ENCODE measurements at places on chromosomes 7 and 10.

DNA sequence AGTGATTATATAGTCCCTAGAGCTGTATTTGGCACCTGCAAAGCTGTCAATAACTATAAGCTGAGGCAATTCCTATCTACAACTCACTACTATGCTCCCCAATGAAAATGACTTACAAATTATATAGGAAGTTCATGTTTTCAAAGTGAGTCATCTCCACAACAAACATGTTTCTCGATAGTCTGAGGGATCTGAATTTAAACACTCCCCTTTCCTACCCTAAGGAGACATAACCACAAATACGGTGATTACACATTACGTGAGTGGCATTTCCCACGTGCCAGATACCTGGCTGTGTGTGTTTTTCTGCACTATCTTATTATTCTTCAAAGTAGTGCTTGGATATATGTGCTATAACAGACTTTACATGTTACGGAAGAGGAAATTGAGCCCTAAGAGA is 122.5 kb upstream of the C1QL3 start:
- DNase-seq = no peak

DNA sequence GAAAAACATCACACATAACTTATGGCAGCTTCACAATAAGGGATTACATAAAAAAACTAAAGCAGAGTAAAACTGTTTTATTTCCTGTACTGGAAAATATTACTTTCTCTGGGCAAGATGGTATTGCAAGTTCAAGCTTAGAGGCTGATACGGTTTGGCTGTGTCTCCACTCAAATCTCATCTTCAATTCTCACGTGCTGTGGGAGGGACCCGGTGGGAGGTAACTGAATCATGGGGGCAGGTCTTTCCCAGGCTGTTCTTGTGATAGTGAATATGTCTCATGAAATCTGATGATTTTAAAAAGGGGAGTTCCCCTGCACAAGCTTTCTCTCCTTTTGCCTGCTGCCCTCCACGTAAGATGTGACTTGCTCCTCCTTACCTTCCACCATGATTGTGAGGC is 5.1 kb upstream of the LRRC27 start:
- no peak for DNase-seq

DNA sequence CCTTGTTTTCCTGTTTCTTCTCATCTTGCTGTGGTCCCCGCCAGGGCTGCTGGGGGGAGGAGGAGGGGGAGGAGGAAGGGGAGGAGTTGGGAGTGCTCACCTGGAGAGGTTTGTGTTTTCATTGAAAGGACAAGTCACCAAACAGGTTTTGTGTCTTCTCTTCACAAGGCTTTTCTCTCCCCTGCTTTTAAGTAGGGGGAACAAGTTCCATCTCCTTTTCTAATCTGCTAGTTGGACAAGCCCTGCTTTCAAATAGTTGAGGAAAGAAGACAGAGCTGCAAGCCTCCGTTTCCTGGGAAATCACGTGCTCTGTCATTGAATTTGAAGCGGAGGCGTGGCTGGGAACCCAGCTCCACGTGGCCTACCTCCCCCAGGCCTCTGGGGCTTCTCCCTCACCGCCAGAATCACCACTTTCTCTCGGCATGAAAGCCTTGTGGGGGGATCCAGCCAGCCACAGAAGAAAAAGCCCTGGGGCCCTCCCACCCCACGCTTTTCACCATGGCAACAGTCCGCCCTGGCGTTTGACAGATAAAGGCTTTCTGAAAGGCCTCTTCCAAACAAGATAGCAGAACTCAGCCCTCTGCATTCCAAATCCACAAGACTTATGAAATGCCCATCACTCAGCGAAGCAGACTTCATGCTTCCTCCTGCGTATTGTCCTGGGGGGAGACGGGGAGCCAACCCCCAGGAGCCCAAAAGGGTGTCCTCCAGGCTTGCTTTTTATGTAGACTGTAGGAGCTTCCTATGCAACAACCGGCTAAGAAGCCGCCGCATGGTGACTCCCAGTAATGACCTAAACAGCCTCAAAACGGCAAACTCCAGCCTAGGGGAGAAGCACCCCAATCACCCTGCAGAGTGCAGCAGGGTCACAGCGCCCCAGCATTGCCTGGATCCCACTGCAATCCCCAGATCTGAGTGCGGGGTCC is 51.7 kb downstream of the PROSER2 start:
- DNase-seq = peak; percentile 91

- no peak for DNase-seq
These were observed 294.3 kb downstream of the CTNNA3 start for GRCh38 chr10:67401711-67402110.

DNA sequence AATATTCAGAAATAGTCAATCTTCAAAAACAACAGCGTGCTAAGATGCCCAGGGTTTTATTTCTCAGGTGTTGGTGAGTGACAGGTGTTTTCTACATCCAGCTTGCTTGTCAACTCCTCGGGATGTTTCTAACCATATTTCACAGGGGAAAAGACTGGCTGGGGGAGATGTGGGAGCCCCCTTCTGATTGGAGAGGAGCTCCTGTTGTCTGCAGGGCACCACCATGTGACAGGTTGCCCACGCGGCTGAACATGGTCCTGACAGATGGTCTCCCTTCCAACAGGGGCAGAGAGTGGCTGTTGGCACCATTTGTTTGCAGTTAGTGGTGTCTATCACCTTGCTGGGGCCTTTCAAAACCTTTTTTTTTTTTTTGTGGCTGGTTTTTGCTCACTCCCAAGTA is 16.5 kb upstream of the GPR26 start:
- DNase-seq = no peak

GRCh38 chr7:92754919-92755581 is 81.3 kb downstream of the CDK6 start:
- peak; percentile 96 for DNase-seq

GRCh38 chr7:137981668-137982067 is 20.2 kb downstream of the CREB3L2 start:
- no peak for DNase-seq

GRCh38 chr7:128672927-128673517 is 930 bp downstream of the GARIN1A start:
- DNase-seq = peak; percentile 28

GRCh38 chr7:66735850-66736249 is 4.7 kb upstream of the RABGEF1 start:
- no peak for DNase-seq

GRCh38 chr10:119772334-119772733 is 46.5 kb downstream of the INPP5F start:
- DNase-seq = no peak

GRCh38 chr10:17428351-17429097 is 25.9 kb downstream of the ST8SIA6 start:
- peak; percentile 95 for DNase-seq

GRCh38 chr7:1455241-1455939 is 3.9 kb downstream of the MICALL2 start:
- DNase-seq = no peak

GRCh38 chr10:88309365-88309764 is 273.8 kb downstream of the RNLS start:
- no peak for DNase-seq

DNA sequence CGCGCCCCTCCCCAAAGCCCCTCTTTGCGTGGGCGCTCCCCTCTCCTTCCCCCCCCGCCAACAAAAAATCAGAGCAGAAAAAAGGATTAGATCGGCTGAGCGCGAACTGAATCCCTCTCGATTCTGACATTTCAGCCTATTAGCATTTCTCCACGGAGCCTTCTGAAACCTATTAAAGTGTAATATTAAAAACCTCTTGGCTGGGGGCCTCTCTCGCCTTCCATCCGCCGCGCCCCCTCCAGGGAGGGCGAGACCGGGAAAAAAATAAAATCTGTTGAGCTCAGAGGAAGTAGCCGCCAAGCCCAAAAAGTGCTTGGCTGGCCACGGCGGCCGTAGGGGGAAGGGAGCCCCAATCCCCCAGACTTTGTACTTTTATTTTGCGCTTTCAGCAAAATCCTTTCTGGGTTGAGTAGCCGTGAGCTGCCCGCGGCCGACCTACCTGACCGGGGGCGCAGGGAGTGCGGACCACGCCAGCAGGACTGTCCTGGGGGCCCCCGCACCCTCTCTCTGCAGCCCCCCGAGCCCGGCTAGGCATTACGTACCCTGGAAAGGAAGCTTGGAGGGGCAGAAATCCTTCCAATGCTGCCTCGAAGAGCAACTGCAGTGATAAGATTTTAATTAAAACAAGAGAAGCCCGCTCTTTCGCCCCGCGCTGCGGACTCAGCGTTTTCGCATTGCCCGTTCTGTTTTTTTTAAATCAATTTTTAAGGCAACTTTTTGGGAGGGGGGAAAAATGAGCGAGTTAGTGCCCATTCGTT is 1.3 kb upstream of the TNRC18 start:
- peak; percentile 74 for DNase-seq

DNA sequence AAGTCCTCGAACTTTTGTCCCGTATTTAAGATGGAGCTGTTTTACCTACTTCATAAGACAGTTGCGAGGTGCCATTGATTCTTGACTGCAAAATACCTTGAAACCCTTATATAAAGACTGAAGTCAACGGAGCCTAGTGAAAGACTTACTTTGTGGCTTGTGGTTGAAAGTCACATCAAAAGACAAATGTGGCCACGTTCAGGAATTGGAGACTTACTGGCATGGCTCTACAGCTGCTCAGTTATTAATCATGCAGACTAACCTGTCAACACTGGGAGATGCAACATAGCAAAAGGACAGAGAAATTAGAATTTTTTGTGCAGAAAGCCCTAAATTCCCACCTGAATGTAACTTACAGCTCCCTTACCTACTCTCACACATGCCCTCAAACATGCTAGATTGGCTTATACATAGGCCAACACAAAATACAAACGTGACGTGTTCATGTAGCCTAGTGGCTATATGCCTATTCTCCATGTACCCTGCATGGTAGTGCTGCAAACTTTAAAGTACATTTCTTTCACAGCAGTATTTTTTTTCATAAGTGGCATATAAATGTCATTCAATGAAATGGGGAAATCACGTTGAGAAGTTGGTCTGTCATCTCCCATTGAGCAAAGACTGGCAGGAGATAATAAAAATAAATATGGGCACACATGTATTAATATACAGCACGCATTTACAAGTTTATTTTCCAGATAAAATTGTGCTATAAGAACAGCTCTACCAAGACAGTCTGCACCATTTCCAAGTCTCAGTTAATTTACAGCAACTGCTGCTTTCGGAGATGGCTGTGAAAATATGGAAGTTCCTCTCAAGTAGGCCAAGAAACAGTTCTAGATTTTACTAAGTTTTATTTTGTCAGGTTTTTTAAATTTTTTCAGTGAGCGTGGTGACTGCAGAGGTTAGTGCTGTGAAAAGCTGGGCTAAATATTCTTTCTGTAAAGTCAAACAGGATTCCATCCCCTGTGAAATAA is 170.4 kb upstream of the C7orf33 start:
- DNase-seq = no peak

GRCh38 chr7:18350678-18351077 is 144.9 kb upstream of the HDAC9 start:
- DNase-seq = no peak

- no peak for DNase-seq
These were observed 323.4 kb downstream of the GRID1 start for GRCh38 chr10:86043236-86043635.

DNA sequence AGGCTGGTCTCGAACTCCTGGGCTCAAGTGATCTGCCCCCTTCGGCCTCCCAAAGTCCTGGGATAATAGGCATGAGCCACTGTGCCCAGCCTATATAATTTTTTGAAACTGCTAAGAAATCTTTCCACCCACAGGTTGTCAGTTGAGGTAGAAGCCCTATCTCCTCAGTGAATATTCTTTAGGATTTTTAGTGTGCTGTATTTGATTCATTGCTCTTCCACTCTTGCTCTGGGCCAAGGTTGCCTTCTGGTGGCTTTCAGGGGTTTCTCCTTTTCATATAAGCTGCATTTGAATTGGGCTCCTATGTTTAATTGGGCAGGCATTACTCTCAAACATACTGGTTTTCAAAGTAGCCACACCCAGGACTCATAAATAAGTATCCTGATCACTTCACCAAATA is 931.2 kb downstream of the GATA3 start:
- peak; percentile 9 for DNase-seq

GRCh38 chr7:66974986-66975590 is 20.3 kb downstream of the SBDS start:
- no peak for DNase-seq

DNA sequence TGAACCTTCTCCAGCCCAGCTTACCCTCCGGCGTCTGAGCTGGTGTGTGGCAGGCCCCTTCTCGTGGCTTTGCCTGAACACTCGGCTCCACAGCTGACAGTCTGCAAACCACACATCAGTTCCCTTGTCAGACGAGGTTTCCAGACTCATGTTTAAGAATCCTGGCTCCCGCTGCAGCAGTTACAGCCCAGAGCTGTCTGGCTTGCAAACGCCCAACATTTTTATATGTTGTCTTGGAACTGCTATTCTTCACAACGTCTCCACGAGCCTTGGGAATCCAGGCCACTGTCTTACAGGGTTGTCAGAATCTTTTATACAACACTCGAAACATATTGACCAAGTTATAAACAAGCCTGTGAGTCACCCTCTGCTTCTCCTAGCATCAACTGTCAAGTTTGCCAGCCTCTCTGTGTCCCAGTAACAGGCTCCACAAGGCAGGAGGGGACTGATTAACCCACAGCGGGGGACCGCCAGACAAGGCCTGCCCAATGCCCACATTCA is 68.1 kb downstream of the TNS3 start:
- no peak for DNase-seq

DNA sequence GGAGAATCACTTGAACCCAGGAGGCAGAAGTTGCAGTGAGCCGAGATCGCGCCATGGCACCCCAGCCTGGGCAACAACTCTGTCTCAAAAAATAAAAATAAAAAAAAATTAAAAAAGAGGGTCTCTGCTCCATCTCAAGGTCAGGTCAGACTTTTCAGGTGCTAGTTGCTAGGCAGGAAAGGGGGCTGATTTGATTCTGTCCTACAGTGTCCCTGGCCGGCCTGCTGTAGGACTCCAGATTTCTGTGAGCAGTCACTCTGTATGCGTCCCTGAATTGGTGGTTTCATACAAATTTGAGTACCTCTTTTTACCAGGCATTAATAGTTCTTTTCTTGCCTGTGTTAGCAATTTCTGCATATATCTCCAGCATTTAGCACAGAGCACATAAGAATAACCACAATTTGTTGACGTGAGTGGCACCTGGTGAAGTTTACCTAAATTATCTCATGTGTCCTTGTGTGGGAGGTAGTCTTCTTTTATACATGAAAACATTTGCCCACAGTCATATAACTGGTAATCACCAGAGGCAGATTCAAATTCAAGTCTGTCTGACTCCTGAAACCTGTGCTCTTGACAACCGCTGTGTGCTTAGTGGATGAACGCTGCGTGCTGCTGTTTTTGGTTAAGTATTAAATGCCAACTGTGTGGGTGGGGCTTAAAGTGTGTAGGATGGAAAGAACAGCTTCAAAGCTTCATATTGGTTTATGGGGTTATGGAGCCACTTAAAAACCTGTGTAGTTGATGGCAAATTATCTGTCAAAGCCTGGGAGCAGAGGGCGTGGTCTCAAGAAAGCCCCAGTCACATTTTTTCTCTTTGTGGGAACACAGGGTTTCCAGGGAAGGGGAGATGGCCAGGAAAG is 3.2 kb upstream of the ZNF775 start:
- no peak for DNase-seq

DNA sequence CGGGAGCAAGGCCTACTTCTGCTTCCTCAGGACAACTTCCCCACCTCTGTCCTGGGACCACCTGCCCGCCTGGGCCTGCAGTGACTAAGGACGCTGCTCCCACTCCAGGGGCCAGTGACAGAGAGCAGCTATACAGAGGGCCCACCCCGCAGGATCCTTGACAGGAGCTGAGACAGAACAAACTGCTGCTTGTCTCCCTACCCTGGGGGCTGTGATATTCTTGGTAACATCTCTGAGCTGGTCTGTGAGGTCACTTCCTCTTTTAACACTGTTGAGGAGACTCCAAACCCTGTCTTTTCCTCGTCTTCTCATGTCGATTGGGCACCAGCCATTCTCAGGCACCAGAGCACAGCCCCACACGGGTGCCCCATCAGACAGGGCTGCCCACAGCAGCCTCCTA is 6.9 kb upstream of the MRPS24 start:
- DNase-seq = peak; percentile 54

- DNase-seq = no peak
These were observed 13.3 kb downstream of the PARP12 start for GRCh38 chr7:140049339-140050024.
